ENCODE measurements at places on chromosomes 2 and 18.

GRCh38 chr2:36530178-36530982, 67.6 kb downstream of the FEZ2 start:
- no peak for DNase-seq

DNA sequence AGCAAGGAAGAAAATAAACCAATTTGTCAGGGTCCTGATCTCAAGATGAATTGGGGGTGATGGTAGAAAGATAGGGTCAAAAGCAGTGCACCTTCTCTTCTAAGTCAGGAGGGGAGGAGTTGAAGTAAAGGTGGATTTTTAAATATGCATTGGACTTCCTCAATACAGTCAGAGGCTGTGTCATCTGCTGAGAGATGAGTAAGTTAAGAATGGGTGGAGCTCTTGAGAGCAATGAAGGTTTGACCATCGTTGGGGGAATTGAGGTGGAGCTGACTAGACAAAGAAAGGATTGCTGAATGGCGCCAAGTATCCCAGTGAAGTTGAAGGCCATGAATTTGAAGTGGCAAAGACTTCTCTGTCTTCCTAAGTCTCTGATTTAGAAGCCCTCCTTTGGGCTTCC, 18.4 kb upstream of the CPO start:
- no peak for DNase-seq

DNA sequence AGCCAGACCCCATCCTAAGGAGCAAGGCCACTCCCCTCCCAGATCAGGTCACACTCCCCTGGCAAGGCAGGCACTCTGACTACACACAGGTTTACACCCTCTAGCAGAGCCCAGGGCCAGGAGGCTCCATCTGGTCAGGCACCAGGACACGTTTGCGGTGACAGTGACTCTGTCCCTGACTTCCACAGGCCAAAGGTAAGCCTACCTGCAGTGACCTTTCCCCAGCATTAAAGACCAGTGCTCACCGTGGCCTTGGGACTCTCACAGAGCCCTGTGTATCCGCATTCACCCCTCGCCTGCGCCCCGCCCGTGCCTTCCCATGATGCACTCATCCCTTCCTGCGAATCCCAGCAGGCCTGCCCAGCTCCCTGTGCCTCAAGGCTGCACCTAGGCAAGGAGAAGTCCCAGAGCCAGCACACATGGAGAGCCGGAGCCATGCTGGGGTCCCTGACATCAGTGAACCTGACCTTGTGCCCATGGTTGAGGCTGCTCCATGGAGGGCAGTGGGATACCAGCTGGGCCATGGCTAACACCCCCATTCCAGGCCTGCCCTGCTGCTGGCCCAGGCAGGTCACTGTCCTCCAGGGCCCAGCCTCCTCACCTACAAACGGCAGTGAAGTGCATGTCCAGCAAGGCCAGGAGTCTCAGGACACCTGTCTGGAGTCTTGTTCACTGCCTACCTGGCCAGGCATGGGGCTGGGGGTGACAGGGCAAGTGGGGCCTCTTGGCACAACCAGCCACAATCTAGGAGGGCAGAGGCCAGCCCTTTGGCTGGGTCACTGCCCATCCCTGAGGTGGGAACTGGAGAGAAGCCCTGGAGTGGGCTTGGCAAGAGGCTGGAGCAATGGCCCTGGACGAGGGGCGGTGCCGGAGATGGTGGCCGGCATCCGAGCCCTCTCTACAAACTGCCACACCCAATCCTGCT, 3.0 kb downstream of the NEURL3 start:
- DNase-seq = no peak

DNA sequence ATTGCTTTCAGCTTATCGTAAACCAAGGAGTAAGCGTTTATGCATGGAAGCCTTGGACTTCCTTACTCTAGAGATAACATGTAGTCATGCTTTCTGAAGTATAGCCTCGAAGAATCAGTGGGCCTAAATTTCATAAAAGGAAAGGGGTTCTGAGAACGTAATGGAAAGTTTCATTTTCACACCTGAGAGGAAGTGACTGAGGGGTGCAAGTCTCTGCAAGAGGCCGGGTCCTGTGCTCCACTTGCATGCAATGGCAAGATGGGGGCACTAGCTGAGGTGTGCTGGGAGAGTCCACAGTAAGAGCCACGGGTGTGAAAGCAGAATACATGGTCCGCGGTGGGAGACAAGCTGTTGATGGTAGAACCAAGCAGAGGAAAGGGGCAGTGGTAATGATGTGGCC, 36.5 kb upstream of the C1D start:
- no peak for DNase-seq

- no peak for DNase-seq
Measured at GRCh38 chr2:151654891-151655290, 79.4 kb downstream of the NEB start.

Measured in HT-29 (cell line).